ENCODE measurements at places on chromosomes 6 and 20. TPM values are rescaled to one million over a fixed set of nuclear protein-coding genes. Genes with fewer than 3 reads are reported as not detected.

SSTR4 gene
- total RNA-seq, result not detected

TRIM15 gene
- not detected for total RNA-seq

SPATA25 gene
- total RNA-seq, result 3.5 TPM

BMP7 gene
- not detected for total RNA-seq

SRMS gene
- not detected for total RNA-seq

SLC24A3 gene
- total RNA-seq, result not detected

RAET1E gene
- total RNA-seq, result 2.2 TPM

MATN4 gene
- total RNA-seq, result 0.33 TPM

CFB gene
- 24.1 TPM for total RNA-seq

NRSN1 gene
- total RNA-seq, result not detected

YTHDF1 gene
- total RNA-seq, result 26.1 TPM

GSTA2 gene
- not detected for total RNA-seq

SPATS1 gene
- total RNA-seq, result not detected

NUP153 gene
- total RNA-seq, result 25.0 TPM
